ENCODE measurements at places on chromosomes 2 and 18. TPM values are rescaled to one million over a fixed set of nuclear protein-coding genes. Genes with fewer than 3 reads are reported as not detected.

GRCh38 chr2:119823734-119824334, 64.1 kb downstream of the PTPN4 start:
- DNase-seq, result no peak

- DNase-seq, result no peak
These were observed 80.3 kb downstream of the DYNAP start for GRCh38 chr18:54671291-54671881.

- DNase-seq, result no peak
These were observed 20.8 kb upstream of the CIDEA start for GRCh38 chr18:12233378-12233777.

DNA sequence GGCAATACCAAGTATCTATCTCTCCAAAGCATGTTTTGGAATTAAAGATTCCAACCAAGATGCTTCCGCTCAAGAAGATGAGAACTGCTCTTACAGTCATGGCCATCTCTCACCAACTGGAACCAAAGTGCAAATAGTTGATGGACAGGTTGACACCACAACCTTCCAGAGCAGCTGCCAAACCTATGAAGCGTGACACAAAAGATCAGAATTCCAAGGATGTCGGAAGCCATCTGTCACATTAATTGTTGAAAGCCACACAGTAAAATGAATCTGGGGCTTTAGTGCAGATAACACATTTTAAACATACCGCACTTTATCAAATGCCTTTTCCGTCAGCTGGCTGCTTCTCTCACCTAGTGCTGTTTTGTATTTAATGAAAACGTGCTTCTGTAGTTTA, 195.7 kb downstream of the CDH20 start:
- DNase-seq, result no peak

- no peak for DNase-seq
These were observed 82.9 kb downstream of the MSH2 start for GRCh38 chr2:47485751-47486300.

DNA sequence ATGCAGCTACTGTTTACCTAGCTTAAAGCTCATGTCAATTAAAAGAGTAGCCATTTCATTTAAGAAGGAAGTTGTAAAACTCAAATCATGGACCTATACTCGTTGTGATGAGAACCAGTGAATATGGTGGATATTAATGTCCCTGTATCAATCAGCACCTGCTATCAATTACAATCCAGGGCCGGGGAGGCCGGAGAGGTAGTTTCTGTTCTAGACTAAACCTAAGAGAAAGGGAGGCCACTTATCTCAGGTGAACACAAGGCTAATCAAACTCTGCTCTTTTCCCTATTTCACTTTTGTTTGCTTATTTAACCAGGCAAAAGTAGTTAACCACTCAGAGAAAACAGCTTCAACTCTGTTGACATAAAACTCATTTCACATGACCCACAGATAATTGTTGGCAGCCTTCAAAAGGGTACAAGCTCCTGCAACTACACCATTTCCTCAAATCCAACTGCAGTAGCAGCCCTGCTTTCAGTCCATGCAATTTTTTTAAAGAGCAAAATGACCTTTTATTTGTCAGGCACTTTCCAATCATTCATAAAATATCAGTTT, 27.8 kb upstream of the SLC9A2 start:
- DNase-seq, result no peak

GRCh38 chr2:51153236-51153635, 121.3 kb upstream of the NRXN1 start:
- no peak for DNase-seq

GRCh38 chr2:70728128-70728527, 39.9 kb downstream of the ADD2 start:
- DNase-seq, result no peak

DNA sequence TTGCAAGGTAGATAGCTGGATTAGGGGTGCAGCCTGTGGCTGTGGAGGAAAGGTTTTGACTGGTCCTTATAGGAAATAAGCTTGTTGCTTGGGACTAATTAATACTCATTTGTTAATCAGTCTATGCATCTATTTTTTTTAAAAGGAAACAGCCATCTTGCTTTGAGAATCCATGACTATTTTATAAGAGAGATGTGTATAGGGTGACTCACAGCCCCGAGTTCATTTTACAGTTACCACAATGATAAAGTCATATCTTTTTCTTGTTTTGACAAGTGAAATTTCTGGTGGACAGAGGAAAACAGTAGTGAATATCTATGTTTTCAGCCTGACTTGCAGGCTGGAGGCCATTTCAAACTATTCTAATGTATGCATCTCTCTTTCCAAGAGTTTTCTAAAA, 193.5 kb upstream of the CCDC68 start:
- no peak for DNase-seq

DNA sequence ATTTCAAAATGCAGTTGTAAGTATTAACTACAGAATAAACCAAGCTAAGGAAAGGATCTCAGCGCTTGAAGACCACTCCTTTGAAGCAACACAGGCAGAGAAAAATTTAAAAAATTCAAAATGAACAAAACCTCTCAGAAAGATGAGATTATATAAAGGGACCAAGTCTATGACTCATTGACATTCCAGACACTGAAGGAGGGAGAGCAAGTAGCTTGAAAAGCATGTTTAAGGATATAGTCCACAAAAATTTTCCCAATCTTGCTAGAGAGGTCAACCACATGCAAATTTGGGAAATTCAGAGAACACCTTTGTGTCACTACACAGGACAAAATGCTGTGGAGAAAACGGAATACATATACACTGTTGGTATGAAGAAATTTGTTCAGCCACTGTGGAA, 112.6 kb upstream of the MC4R start:
- no peak for DNase-seq

DNA sequence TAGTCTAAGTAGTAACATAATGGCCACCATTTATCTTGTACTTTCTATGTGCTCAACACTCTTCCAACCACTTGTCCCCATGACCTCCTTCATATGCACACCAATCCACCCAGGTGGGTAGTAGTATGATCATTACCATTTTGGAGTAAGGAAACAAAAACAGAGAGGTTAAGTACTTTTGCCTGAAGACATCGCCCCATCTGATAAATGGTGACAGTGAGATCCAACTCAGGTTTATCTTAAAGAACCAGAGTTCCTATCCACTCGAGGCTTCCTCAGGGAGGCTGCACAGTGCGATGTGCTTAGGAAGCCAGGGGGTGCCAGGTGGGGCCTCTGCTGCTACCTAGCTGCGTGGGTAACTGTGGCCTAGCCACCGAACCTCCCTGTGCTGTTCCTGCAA, 14.1 kb downstream of the NFE2L2 start:
- DNase-seq, result no peak

DNA sequence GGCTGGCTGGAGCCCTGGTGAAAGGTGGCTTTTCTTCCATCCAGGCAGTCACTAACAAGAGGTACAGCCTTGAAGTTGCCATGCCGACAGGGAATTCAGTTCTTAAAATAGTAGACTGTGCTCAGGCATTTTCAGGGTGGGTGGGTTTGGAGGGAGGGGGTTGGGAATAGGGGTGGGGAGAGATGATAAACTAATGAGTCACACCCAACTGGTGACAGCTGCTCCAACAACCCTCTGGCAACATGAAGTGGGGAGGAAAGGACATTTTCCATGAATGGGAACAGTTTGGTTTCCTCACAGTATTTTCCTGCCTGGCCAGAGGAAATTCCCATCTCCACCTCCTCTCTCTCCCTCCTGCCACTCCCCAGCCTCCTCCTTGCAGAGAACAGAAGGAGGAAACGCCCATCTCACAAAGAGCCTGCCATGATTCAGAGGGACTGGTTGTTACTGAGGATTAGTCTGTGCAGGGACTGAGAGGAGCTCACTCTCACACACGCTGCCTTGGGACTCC, 113.0 kb upstream of the SLC1A4 start:
- DNase-seq, result peak; percentile 25

DNA sequence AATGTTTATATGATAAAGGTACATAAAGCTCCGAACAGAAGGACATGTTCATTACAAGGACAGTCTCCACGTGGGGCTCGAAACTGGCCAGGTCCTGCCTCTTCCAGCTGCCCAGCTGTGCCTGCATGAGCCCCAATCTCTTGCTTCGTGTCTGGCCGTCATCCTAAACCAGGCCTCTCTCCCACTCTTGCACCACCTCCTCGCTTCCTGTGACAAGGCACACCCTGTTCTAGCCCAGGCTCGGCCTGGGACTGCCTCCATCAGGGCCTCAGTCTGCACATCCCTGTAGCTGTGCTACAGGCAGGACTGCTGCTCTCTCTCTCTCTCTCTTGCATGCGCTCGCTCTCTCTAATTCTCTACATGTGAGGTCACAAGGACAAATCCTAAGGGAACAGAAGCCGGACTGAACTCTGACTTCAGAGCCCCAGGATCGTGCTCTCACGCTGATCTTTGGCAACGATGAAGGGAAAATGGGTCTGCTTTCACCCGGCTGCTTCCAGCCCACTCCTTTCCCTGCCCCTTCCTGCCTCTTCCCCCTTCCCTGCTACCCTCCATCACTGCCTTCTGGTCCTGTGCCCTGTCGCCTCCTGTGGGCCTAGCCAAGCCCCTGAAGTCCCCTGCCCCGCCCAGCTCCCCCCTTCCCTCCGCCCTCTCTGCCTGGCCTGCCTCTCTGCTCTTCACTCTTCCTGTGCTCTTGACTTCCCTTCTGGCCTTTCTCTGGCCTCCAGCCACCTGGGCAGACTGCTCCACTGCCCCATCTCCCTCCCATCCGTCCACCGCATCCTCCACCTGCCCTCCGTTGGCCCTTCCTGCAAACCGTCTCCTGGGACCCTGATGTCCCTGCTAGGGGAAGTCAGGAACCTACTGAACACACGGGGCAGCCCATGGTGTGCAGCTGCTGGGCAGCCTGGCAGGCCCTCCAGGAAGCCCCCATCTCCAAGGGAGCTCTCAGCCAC, 7.8 kb upstream of the GPR55 start:
- DNase-seq, result no peak

DNA sequence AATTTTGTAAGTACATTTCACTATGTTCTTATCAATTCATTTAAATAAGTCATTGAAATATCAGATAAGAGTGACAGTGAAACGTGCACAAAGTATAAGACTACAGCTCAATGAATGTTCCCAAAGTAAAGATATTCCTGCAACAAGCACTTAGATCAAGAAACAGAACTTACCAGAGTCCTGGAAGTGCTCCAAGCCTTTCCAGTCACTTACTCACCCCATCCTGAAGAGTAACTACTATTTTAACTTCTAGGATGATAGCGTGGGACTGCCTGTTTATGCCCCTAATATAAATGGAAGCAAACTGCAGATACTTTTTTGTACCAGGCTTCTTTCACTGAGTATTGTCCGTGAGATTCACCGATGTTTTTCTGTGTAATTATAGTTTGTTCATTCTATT, 768.9 kb downstream of the SLC4A3 start:
- no peak for DNase-seq

DNA sequence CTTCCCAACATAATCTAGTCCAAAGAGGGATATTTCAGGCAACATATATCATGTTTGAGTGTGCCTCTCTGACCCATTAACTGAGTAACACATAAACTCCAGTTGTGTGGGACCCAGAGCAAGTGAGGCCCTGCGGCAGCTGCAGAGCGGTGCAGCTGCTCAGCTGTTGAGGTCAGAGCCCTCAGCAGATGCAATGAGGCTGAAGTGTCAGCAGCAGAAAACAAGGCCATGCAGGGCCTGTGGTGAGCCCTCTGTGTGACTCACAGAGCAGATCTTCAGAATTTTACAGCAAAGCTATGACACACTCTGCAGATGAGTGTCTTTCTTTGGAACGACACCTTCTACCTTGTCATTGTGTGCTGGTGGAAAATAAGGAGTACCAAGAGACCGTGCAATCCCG, 168.5 kb downstream of the CBLN2 start:
- DNase-seq, result no peak

DNA sequence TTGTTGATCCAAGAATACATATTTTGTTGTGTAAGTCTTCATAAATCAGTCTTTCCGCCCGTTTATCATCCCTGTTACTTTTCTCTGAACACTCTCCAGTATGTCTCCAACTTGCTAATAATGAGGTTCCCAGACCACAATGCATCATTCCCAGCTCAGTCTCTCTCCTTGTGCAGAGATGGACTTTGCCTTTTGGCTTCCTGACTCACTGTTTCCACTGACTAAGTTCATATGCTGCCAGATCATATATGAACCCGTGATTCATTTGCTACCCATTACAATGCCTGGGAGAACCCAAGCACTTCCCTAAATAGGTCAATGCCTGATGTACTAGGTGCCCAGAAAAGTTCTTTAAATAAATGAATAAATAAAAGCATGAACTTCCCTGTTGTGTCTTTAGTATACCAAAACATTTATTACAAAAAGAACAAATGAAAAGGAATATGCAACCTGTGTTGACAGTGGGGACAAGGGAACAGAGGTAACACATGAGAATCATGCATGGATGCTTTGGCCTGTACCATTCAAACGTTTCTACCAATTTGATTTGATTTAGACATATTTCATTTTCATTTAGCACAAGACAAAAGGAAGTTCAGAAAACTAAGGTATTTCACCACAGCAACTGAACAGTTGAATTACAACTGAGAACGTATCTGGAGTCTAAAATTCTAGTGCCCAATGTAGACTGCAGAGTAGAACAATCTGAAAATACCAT, 215.4 kb upstream of the HNRNPA3 start:
- DNase-seq, result no peak

GRCh38 chr2:215967590-215968378, 45.6 kb downstream of the MREG start:
- no peak for DNase-seq

GRCh38 chr2:198452327-198452726, 647.9 kb downstream of the PLCL1 start:
- DNase-seq, result no peak

- DNase-seq, result no peak
These were observed 23.5 kb downstream of the MAL start for GRCh38 chr2:95048825-95049682.

- DNase-seq, result no peak
These were observed 134.2 kb downstream of the CALCRL start for GRCh38 chr2:187313831-187314230.

- no peak for DNase-seq
These were observed 45.6 kb upstream of the RNU4ATAC start for GRCh38 chr2:121485039-121485438.

GRCh38 chr18:71398531-71398930, 1109.7 kb downstream of the SOCS6 start:
- DNase-seq, result peak; percentile 57

DNA sequence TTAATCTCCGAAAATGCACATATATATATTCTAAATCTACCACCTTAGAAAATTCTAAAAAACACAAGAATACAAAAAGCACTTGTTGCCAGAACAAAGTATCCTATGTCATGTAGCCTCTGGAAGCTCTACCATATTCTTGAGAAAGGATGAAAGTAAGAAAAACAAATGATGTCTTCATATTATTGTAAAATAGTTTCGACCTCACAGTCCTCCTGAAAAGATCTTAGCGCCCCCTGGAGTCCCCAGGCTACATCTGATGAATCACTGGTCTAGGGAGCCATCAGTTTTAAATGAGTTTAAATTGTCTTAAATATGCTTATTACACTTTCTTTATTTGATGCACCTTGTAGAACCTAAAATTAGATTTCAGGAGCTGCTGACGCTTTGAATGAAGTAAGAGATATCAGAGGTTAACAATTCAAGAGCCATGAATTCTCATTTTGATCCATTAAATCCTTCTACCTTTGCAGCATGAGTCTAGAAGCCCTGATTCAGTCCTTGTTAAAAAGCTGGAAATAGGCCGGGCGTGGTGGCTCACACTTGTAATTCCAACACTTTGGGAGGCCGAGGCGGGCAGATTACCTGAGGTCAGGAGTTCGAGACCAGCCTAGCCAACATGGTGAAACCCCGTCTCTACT, 138.8 kb downstream of the MCFD2 start:
- DNase-seq, result peak; percentile 61

- DNase-seq, result no peak
These were observed 205.9 kb downstream of the PTGR3 start for GRCh38 chr18:75003039-75003438.

GRCh38 chr2:109435901-109436598, 177.7 kb downstream of the SEPTIN10 start:
- no peak for DNase-seq

Gene SNORC
- 2.4 TPM for total RNA-seq

Gene TBC1D8
- 14.6 TPM for total RNA-seq

Gene MFF
- 108 TPM for total RNA-seq

Gene KCNE4
- total RNA-seq, result not detected

Measured in glutamatergic neuron (in vitro differentiated cells).